ENCODE measurements at places on chromosomes 3 and 15.

GRCh38 chr15:40925863-40926658 is 3.1 kb upstream of the DLL4 start:
- H3K4me1 ChIP-seq, result peaks cover 55% of the 10 kb centered on the region
- H3K36me3 ChIP-seq, result no peaks in the 10 kb centered on the region
- no peak for DNase-seq
- no peak overlapping the region for H3K4me3 ChIP-seq
- H3K27ac ChIP-seq, result no peak overlapping the region
- H3K27me3 ChIP-seq, result peaks cover 42% of the 10 kb centered on the region

DNA sequence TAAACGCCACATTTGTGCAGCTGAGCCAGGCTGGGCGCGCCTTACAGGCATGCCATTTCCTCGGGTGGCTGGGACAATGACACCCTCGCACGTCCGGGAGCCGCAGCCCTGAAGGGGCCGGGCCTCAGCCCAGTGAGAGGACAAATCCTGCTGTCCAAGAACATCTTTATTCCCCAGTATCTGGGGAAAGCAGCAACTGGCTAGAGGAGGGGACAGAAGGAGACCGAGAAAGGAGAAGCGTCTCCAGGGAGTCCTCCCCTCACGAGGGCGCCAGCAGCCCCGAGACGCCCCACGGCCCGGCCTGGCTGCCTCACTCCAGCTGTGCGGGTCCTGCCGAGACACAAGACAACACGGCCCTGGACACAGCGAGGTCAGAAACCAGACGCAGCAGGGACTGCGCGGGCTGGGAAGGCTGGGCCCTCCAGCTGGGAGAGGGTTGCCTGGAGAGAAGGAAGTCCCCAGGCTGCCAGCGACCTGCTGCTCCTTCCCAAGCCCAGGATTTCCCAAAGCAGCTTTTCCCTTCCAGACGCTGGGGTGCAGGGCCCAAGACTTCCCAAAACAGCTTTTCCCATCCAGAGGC is 130.2 kb downstream of the CHSY1 start:
- H3K4me3 ChIP-seq, result peak overlapping the region; percentile 25
- H3K27me3 ChIP-seq, result no peaks in the 10 kb centered on the region
- no peaks in the 10 kb centered on the region for H3K36me3 ChIP-seq
- H3K4me1 ChIP-seq, result peaks cover 39% of the 10 kb centered on the region
- peak; percentile 33 for DNase-seq

GRCh38 chr3:41001556-41001955 is 197.7 kb upstream of the CTNNB1 start:
- H3K27ac ChIP-seq, result no peak overlapping the region
- no peak for DNase-seq
- no peak overlapping the region for H3K4me3 ChIP-seq

- H3K36me3 ChIP-seq, result no peaks in the 10 kb centered on the region
- H3K4me3 ChIP-seq, result no peak overlapping the region
- no peak for DNase-seq
- no peak overlapping the region for H3K27ac ChIP-seq
- H3K27me3 ChIP-seq, result no peaks in the 10 kb centered on the region
These were observed 117.3 kb upstream of the C15orf61 start for GRCh38 chr15:67403428-67404154.

DNA sequence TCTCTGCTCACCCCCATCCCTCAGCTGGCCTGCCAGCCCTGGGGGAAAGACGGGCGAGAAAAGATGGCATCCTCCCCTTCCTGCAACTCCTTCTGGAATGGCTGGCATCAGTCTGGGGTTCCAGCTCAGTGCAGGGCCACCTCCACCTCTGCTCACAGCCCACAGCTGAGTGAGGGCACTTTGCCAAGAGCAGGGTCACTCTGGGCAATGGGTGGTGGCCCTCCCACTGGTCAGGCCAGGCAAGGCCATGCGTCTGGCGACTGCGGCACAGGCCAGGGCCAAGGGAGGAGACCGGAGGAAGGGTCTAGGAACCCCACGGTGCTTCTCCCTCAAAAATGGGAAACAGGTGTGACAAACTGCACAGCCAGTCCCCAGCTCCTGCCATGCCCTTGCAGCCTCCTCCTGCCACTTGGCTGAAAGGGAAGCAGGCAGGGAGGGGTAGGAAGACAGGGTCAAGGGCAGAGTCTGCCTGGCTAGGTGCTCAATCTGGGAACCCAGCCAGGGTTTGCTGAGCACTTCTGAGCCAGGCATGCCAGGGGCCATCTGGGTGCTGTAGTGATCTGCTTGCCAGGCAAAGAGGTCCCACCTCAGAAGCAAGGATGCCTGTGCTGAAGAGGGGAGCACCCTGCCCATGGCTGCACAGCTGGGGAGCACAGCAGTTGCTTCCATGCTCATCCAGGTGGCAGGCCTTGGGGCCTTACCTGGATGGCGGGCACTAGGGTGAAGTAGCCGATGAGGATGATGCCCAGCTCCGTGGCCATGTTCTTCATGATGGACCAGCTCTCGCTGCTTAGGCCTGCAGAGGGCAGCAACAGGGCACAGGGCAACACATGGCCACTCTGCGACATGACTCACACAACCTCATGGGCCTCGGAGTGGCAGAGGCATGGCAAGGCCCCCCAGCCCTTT is 41.2 kb downstream of the PTPN23 start:
- peaks cover 34% of the 10 kb centered on the region for H3K36me3 ChIP-seq
- peak overlapping the region; percentile 49 for H3K27ac ChIP-seq
- DNase-seq, result peak; percentile 30
- H3K4me3 ChIP-seq, result no peak overlapping the region

- H3K36me3 ChIP-seq, result no peaks in the 10 kb centered on the region
- no peaks in the 10 kb centered on the region for H3K4me1 ChIP-seq
- H3K27ac ChIP-seq, result no peak overlapping the region
- no peaks in the 10 kb centered on the region for H3K27me3 ChIP-seq
- no peak for DNase-seq
- H3K4me3 ChIP-seq, result no peak overlapping the region
These were observed 287.0 kb upstream of the TMC3 start for GRCh38 chr15:81660976-81661375.

DNA sequence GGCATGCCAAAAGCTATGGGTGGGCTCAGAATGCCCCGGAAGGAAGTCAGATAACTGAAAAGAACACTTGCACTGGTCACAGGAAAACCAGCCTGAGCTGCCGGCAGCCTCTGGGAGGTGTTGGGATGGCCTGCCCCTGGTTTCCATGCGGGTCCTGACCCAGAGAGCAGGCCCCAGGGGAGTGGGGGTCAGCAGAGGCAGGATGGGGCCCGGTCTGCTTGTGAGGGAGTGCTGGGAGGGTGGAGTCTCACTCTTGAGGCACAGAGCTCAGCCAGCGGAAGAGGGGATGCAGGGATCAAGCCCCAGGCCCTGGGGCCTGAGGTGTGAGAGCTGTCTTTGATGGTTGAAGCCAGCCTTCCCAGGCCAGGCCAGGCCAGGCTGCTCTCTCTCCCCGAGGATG is 2.4 kb upstream of the RPUSD3 start:
- peaks cover 18% of the 10 kb centered on the region for H3K4me1 ChIP-seq
- no peak for DNase-seq
- peaks cover 7% of the 10 kb centered on the region for H3K36me3 ChIP-seq
- no peak overlapping the region for H3K4me3 ChIP-seq

- no peaks in the 10 kb centered on the region for H3K36me3 ChIP-seq
- DNase-seq, result no peak
- no peak overlapping the region for H3K4me3 ChIP-seq
These were observed 38.6 kb upstream of the CSPG4 start for GRCh38 chr15:75751116-75751875.

DNA sequence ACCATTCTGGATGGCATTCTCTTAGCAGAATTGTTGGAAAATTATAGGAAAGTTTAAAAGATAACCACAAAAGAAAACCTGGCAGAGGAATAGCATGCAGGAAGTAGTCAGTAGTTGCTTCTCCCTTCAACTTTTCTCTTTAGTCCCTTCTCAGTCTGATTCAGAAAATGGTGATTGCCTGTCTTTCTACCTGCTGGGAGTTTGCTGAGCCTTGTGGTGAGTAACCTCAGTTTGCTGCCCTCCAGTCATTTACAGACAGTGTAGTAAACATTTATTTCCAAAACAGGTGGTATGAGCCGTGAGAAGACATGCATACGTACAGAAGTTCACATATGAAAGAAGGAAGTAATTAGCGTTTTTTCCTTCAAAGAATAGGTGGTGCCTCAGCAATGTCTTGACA is 224.7 kb upstream of the POU1F1 start:
- no peak overlapping the region for H3K4me3 ChIP-seq
- DNase-seq, result no peak
- no peak overlapping the region for H3K27ac ChIP-seq
- H3K27me3 ChIP-seq, result no peaks in the 10 kb centered on the region
- H3K36me3 ChIP-seq, result no peaks in the 10 kb centered on the region

DNA sequence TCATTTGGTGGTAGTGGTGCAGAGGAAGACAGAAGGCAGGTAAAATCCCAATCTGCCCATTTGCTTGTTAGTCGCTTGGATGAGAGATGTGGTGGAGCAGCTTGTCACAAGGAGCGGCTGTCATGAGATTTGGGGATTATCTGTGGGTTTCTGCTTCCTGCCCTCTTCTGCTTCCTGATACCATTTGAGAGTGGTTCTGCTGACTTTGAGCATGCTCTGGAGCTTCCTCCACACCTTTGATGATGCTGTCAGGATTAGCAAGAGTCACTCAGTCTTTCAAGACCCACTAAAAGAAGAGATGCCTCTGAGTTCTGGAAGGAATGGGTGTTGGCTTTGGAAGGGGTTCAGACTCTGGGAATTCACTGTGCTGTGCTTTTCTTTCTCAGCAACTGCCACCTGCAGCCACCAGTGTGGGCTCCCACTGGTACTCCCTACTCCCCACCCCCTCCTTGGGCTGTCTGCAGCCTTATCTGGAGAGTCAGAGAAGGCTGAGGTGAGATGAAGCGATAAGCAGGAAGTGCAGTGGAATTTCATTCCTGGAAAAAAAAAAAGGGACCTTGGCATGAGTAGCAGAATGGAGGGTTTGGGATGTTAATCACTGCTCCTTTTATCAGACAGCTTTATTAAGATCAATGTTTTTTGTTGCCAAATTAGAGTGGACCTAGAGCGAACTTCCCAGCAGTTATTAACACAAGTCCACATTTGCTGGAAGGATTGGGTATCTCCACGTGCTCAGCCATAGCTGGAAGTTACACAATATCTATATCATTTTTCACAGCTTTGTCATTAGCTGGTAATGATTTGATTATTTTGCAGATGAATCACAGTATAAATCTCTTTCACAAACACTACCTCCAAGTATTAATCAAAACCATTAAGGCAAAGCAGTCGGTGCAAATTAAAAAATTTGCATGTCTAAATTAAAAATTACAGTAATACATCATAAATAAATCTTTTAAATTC is 233.0 kb upstream of the SATB1 start:
- no peak overlapping the region for H3K4me3 ChIP-seq
- H3K27me3 ChIP-seq, result no peaks in the 10 kb centered on the region
- peak; percentile 35 for DNase-seq

DNA sequence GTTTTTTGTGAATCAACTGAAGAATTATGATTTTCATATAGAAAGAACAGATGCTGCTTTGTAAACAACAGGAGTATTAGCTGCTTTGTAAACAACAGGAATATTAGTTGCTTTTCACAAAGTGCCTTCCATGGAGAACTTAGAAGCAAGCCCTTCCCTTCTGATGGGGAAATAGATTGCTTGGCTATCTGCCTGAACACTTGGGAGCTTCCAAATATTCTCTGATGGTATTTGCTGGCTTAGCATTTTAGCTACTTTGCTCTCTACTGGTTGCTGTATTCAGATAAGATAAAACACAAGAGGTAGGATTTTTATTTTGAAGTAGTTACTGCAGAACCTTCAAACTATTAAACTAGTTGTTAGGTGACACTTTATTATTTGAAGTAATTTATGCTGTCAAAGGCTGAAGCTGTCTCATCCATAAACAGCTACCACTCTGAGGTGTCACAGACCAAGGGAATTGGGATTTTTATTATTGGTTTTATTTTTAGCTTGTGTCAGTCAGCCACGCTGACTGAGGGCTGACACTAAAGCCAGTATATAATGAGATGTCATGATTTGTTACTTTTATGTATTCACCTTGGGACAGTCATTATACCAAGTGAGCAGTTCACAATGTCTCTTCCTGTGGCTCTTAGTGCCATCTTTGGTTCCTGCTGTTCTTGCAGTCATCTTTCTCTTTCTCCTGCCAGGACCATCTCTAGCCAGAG is 50.0 kb downstream of the ZIC1 start:
- H3K4me1 ChIP-seq, result no peaks in the 10 kb centered on the region
- DNase-seq, result no peak
- H3K36me3 ChIP-seq, result no peaks in the 10 kb centered on the region
- H3K4me3 ChIP-seq, result no peak overlapping the region

- no peaks in the 10 kb centered on the region for H3K27me3 ChIP-seq
- no peak for DNase-seq
- H3K4me1 ChIP-seq, result no peaks in the 10 kb centered on the region
- H3K27ac ChIP-seq, result no peak overlapping the region
- H3K36me3 ChIP-seq, result no peaks in the 10 kb centered on the region
These were observed 235.1 kb downstream of the CD47 start for GRCh38 chr3:107855710-107856109.

GRCh38 chr15:27358751-27359434 is 387.9 kb downstream of the GABRG3 start:
- no peaks in the 10 kb centered on the region for H3K27me3 ChIP-seq
- no peak overlapping the region for H3K27ac ChIP-seq
- DNase-seq, result no peak
- H3K4me1 ChIP-seq, result no peaks in the 10 kb centered on the region

GRCh38 chr15:67383899-67384298 is 129.3 kb downstream of the IQCH start:
- H3K4me3 ChIP-seq, result no peak overlapping the region
- DNase-seq, result no peak
- H3K27me3 ChIP-seq, result no peaks in the 10 kb centered on the region
- H3K27ac ChIP-seq, result no peak overlapping the region
- H3K4me1 ChIP-seq, result no peaks in the 10 kb centered on the region

DNA sequence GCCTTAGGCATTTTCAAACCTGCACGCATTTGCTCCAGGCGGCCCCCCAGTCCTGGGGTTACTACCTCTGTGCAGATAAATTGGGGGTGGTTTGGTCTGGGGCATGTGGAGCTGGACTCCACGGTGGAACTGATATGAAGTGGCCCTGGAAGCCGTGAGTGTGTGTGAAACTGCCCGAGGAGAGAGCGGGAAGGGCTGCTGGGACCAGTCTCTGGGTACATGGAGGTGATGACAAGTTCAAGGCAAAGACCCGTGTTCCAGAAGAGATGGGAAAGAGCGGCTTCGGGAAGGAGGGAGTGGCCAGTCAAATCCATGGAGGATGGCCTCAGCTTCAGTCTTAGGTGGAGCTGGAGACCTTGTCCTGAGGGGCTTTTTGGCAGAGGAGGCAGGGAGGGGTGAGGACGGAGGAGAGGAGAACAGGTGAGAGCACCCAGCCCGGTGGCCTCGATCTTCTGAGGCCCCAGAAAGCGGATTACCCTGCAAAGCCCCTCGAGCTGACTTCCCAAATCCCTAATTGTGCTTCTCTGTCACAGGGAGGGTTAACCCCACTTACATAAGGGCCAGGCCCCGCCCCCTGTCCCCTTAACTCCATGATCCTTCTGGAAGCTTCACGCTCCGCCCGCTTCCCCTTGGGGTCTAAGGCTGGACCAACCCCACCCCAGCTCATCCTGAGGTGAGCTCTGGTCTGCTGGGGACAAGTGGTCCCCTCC is 1.9 kb upstream of the NR2E3 start:
- no peak overlapping the region for H3K4me3 ChIP-seq
- H3K4me1 ChIP-seq, result no peaks in the 10 kb centered on the region
- no peaks in the 10 kb centered on the region for H3K36me3 ChIP-seq
- no peak for DNase-seq

Data from natural killer cell (primary cell).